ENCODE measurements at places on chromosomes 1 and 21.

DNA sequence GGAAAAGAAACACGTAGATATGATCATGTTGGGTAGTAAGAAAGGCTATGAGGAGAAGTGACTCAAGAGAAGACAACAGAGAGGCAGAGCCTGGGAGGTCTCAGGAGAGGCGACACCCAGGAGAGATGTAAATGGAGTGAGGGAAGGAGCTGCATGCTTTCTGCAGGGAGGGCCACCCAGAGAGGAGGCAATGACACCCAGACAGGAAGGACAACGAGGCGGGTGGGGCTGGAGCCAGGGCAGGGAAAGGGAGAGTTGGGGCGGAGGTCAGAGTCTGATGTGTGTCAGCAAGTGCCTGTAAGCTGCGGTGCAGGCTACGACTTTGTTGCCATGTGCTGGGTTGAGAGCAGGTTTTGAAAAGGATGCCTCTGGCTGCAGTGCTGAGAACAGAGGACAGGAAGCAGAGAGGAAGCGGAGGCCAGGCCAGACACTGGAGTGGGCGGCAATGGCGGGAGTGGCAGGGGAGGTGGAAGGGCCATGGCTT, 31.3 kb downstream of the SLC1A7 start:
- DNase-seq, result no peak

DNA sequence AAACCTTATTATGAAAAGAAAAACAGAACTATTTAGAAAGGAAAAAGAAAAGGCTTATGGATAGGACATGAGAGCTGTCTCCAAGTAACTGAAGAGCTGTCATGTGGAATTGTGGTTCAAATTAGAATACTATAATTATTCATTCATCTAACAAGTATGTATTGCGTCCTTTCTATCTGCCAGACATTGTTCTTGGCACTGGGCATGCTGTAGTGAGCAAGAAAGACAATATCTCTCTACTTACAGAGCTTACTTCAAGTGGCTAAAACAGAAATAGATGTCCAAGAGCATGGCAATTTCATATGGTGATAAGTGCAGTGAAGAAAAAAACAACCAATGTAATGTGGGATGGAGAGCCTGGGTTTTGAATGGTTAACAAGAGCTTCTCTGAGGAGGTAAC, 413.0 kb downstream of the DPYD start:
- DNase-seq, result no peak

DNA sequence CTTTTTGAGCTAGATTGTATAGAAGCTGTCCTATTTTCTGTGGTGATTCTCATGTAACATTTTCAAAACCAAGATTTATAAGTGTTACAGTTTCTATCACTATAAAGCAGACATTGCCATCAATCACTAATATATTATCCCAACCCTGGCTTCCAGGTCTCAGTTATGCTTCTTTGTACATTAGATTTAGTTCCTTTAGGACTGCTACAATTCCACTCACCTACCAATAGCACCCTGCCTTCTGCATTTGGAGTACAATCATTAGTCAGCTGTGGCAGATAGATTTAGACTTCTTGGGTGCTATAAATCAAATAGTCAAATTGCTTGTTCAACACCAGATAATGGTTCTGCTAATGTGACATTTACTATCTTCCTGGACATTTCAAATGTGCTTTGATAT, 281.6 kb downstream of the BRINP3 start:
- no peak for DNase-seq

GRCh38 chr1:51715369-51715768, 98.5 kb downstream of the OSBPL9 start:
- no peak for DNase-seq

- DNase-seq, result peak; percentile 83
Measured at GRCh38 chr21:37073417-37074196, 553 bp downstream of the TTC3 start.

DNA sequence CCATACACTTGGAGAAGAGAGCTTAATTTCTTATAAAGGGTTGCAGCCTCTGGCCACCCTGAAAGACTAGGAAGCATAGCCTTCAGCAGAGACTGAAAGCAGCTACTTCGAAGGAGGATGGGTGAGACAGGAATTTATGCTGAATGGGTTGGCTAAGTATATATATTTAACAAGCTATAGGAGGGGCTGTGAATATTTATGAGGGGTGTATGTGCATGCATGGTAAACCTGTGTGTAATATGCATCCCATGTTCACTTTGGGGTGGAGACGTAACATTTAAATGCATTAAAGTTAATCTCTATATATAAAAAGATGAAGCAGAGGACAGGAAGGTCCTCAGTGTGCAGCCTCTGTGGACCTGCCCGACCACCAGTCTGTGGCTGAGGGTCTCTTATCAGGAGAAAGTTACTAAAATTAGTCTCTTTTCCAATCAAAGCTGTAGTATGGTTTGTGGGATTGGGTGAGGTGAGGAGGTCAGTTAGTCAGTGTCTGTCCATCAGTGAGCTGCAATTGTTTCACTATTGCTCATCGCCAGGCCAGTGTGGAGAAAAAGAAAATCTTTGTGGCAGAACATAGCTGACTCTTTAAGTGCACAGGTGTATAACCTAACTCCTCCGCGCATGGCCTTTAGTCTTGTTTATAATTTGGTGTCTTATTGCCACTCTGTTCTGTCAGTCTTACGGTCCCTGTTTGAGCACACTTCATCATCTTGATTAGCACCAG, 35.4 kb upstream of the DSCAM start:
- no peak for DNase-seq

DNA sequence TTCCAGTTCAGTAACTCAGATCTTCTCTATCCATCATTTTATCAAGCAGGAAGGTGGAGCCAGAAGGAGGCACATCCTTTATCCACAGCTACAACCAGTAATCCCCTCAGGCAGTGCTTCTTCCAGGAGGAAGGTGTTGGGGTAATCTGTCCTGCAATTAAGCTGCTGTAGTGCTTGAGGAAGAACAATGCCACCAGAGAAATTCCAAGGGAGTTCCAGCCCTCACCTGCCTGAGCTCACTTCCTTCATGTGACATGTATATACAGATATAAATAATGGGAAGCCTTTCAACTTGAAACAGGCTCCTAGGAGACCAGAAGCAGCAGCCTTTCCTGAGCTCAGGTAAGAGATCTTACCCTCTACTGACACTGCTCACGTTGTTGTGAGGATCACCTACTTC, 2.2 kb upstream of the IL20 start:
- DNase-seq, result no peak
